Activated CD4-positive, alpha-beta T cell treated with anti-CD3 and anti-CD28 coated beads for 36 hours (primary cell): ENCODE measurements at places on chromosomes 7 and 10.

GRCh38 chr7:28766359-28766758 is 191.8 kb downstream of the TRIL start:
- peaks cover 12% of the 10 kb centered on the region for H3K27me3 ChIP-seq
- no peak for DNase-seq
- H3K4me1 ChIP-seq, result no peaks in the 10 kb centered on the region
- H3K4me3 ChIP-seq, result no peak overlapping the region
- no peak overlapping the region for H3K27ac ChIP-seq

- no peak for DNase-seq
- H3K27me3 ChIP-seq, result no peaks in the 10 kb centered on the region
- no peak overlapping the region for H3K27ac ChIP-seq
- H3K36me3 ChIP-seq, result peaks cover 32% of the 10 kb centered on the region
- H3K4me3 ChIP-seq, result no peak overlapping the region
These were observed 20.6 kb upstream of the OR2AE1 start for GRCh38 chr7:99897322-99898022.

DNA sequence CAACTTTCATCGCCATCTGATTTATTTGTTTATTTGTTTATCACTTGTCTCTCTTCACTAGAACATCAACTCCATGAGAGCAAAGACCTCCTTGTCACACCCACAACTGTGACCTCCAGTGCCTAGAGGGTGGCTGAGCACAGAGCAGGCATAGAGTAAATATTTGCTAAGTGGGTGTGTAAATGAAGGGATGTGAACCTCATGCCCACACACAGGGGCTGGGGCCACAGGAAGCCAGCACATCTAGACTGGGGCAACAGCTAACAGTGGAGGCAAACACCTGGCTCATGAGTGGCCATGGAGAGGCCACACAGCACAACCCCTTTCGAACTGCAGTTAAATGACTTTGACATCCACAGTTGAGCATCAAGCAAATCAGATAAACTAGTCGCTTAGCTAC is 39.8 kb downstream of the AKR1B1 start:
- no peak for DNase-seq
- peaks cover 10% of the 10 kb centered on the region for H3K27me3 ChIP-seq
- H3K4me1 ChIP-seq, result no peaks in the 10 kb centered on the region
- H3K27ac ChIP-seq, result no peak overlapping the region
- no peak overlapping the region for H3K4me3 ChIP-seq

GRCh38 chr7:128215281-128215680 is 25.8 kb upstream of the LEP start:
- no peak overlapping the region for H3K27ac ChIP-seq
- no peaks in the 10 kb centered on the region for H3K36me3 ChIP-seq
- no peaks in the 10 kb centered on the region for H3K4me1 ChIP-seq
- H3K4me3 ChIP-seq, result no peak overlapping the region
- DNase-seq, result no peak

DNA sequence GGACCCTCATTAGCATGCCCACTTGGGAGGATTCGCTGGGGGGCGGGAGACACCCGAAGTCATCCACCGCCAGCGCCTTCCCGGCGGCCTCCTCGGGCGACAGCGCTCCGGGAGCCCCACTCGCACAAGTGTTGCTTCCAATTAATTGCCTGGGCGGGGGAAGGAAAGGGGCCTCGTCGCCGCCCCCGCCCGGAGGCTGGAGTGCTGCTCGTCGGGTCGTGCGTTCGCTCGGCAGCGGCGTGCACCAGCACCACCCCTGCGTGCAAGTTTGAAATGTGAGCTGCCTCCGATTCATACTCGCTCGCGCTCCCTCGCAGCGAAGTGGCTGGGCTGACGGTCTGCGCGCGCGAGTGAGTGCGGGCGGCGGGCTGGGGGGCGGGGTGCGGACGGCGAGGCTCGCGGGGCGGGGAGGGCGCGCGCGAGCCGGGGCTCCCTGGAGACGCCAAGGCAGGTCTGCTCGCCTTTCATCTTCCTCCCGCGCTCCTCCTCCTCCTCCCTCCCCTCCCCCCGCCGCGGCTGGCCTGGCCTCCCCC is 104.6 kb upstream of the PPIF start:
- H3K36me3 ChIP-seq, result peaks cover 15% of the 10 kb centered on the region
- H3K27ac ChIP-seq, result peak overlapping the region; percentile 52
- H3K4me1 ChIP-seq, result peaks cover 55% of the 10 kb centered on the region
- H3K4me3 ChIP-seq, result peak overlapping the region; percentile 74
- H3K27me3 ChIP-seq, result no peaks in the 10 kb centered on the region

DNA sequence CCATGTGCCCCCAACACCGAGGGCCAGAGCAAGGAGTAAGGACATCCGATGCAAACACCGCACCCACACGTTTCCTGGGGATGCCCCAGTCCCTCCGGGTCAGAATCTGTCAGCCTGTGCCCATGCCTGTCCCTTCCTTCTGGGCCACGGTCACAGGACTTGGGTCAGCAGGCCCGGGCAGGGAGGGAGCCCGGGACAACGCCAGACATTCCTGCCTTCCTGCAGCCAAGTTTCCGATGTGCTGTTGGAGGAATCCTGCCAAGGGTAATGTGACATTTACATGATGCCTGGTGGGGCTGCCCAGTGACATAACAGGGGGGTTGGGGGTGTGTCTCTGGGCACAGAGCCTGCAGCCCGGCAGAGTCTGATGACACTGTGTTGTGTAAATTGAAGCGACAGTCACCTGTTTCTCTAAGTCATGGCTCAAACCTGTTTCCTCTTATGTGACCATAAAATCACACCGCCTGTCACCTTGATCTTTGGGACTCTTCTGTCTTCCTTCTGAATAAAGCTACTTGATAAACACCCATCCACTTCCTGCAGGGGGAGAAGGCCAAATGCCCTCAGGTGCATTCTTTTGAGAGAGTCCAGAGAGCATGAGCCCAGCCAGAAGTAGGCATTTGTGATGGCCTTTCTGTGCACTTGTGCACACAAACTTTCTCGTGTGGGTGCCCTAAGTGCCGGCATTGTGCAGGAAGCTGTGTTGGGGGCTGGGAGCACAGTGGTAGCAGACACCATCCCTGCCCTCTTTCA is 175.3 kb upstream of the RHEB start:
- no peaks in the 10 kb centered on the region for H3K4me1 ChIP-seq
- no peaks in the 10 kb centered on the region for H3K27me3 ChIP-seq
- H3K4me3 ChIP-seq, result no peak overlapping the region

GRCh38 chr7:101373812-101374614 is 11.3 kb downstream of the COL26A1 start:
- H3K36me3 ChIP-seq, result no peaks in the 10 kb centered on the region
- H3K27me3 ChIP-seq, result peaks cover 12% of the 10 kb centered on the region

DNA sequence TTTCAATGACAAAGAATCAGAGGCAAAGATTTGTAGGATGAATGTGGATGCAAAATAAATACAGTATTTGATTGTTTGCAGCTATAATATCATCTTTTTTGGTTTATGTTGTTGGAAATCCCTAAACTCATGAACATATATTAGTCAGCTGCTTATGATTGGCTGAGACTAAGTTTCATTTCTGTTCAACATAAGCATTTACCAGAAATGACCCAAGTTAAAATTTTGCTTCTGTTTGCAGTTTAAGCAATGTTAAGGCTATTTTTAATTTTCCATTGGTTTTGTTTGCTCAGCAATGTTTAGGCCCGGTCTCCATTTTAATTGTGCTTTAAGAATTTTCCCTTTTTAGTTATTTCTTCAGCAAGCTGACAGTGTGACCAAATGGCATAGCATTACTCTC is 22.0 kb downstream of the GIMAP6 start:
- no peaks in the 10 kb centered on the region for H3K27me3 ChIP-seq
- peak overlapping the region; percentile 91 for H3K27ac ChIP-seq
- H3K4me3 ChIP-seq, result no peak overlapping the region
- H3K4me1 ChIP-seq, result peaks cover 56% of the 10 kb centered on the region
- DNase-seq, result no peak
- H3K36me3 ChIP-seq, result peaks cover 26% of the 10 kb centered on the region

DNA sequence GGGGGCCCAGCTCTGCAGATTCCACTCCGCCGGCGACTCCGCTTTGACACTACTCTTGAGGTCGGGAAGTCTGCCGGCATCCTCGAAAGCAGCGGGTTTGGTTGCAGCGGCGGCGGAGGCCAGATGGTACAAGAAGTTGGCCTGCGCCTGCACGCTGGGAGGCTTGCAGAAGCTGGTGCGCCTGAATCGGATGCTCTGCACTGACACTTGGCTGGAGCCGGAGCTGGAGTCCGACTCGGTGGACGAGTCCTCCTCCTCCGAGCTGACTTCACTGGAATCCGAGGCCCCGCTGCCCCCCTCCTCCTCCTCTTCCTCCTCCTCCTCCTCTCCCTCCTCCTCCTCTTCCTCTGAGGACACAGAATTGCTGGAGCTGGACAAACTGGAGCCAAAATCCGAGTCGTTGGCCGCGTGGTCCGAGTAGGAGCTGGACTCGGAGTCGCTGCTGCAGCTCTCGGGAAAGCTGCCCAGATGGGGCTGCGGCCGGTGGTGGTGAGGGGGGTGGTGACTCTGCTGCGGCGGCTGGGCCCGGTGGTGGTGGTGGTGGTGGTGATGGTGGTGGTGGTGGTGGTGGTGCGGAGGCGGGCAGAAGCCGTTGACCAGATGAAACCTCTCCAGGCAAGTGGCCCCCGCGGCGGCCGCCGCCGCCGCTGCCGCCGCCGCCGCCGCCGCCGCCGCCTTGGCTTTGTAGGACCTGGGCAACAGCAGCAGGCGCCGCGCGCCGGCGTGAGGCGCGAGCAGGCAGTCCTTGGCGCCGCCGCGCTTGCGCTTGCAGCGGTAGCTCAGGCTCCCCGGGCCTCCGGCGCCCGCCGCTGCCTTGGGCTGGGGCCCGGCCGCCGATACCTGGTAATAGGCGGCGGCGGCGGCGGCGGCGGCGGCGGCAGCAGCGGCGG is 9.0 kb downstream of the SKIDA1 start:
- no peaks in the 10 kb centered on the region for H3K36me3 ChIP-seq
- peaks cover 68% of the 10 kb centered on the region for H3K27me3 ChIP-seq
- peak; percentile 75 for DNase-seq
- H3K4me3 ChIP-seq, result peak overlapping the region; percentile 78
- H3K4me1 ChIP-seq, result peaks cover 34% of the 10 kb centered on the region
- no peak overlapping the region for H3K27ac ChIP-seq

- peaks cover 71% of the 10 kb centered on the region for H3K4me1 ChIP-seq
- H3K4me3 ChIP-seq, result peak overlapping the region; percentile 61
- no peak for DNase-seq
- peaks cover 6% of the 10 kb centered on the region for H3K27me3 ChIP-seq
- peak overlapping the region; percentile 89 for H3K27ac ChIP-seq
These were observed 46.2 kb downstream of the RBM17 start for GRCh38 chr10:6135039-6135438.

GRCh38 chr7:131554880-131555516 is 1.4 kb downstream of the PODXL start:
- no peak for DNase-seq
- no peak overlapping the region for H3K4me3 ChIP-seq
- H3K36me3 ChIP-seq, result no peaks in the 10 kb centered on the region
- peaks cover 8% of the 10 kb centered on the region for H3K4me1 ChIP-seq

DNA sequence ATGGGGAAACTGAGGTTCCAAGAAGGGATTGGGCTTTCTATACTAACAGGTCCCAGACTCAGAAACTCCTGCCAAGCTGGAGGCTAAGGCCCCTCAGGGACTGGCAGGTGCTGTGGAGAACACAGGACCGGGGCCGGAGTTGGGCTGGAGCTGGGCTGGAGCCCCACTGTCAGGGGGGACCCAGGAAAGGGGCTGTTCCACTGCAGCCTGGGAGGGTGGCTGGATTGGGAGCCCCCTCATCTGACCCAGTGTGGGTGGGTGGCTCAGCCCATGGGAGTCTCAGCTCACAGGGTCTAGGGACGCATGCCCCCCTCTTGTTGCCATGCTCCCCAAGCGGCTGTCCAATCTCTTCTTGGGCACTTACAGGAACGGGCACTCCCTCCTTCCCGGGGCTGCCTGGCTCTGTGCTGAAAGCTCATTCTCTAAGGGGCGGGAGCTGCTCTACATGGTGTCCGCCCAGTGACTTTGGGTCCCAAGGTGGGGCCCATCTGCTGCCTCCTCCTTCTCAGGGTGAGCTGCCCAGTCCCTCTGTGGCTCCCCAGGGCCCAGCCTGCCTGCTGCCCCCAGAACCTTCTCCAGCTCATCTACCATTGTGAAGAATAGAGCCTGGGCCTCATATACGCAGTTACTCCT is 126.5 kb downstream of the MYL10 start:
- no peak for DNase-seq
- H3K36me3 ChIP-seq, result no peaks in the 10 kb centered on the region
- no peak overlapping the region for H3K27ac ChIP-seq
- no peak overlapping the region for H3K4me3 ChIP-seq
- H3K4me1 ChIP-seq, result peaks cover 2% of the 10 kb centered on the region

- H3K4me1 ChIP-seq, result peaks cover 5% of the 10 kb centered on the region
- peaks cover 35% of the 10 kb centered on the region for H3K27me3 ChIP-seq
- H3K36me3 ChIP-seq, result no peaks in the 10 kb centered on the region
These were observed 6.5 kb downstream of the FZD8 start for GRCh38 chr10:35635576-35635975.

DNA sequence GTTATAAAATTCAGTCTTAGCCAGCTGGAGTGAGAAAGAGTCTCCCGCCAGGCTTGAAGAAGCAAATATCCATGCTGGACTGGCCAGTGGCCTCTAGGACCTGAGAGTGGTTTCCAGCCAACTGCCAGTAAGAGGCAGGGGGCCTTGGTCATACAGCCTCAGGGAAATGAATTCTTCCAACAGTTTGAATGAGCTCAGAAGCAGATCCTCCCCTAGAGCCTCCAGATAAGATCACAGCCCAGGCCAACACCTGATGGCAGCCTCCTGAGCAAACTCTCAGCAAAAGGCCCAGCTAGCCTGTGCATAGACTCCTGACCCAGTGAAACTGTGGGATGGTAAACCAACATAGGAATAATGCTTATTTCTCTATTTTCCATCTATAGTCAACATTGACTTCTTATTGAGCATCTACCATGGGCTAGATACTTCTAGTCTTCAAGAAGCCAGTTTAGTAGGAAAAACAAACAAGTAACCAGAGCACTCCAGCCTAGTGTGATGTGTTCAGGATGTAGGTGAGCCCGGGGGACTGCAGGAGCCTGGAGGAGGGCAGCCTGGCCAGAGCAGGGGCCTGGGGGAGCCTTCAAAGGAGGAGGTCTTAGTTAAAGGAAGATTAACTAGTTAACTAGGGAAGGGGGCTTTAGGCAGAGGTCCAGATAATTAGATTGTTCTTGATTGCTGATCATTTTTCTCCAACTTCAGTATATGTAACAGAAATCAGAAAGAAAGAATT is 115.4 kb upstream of the ADO start:
- H3K36me3 ChIP-seq, result peaks cover 14% of the 10 kb centered on the region
- no peak overlapping the region for H3K4me3 ChIP-seq
- peaks cover 47% of the 10 kb centered on the region for H3K4me1 ChIP-seq
- H3K27me3 ChIP-seq, result peaks cover under 1% of the 10 kb centered on the region
- no peak overlapping the region for H3K27ac ChIP-seq
- DNase-seq, result no peak

- H3K36me3 ChIP-seq, result no peaks in the 10 kb centered on the region
- no peak overlapping the region for H3K4me3 ChIP-seq
- H3K27me3 ChIP-seq, result peaks cover 6% of the 10 kb centered on the region
These were observed 115.2 kb downstream of the SORBS1 start for GRCh38 chr10:95445837-95446486.
